NCI-H146 (cell line): ENCODE measurements at places on chromosomes 16 and 17.

GRCh38 chr16:11392041-11392581 is 46.9 kb downstream of the RMI2 start:
- DNase-seq: no peak

- DNase-seq: no peak
Measured at GRCh38 chr17:66514227-66514806, 211.9 kb downstream of the PRKCA start.

GRCh38 chr17:73801455-73802100 is 157.3 kb upstream of the SDK2 start:
- no peak for DNase-seq

GRCh38 chr17:48718227-48718760 is 4.0 kb downstream of the PRAC1 start:
- DNase-seq: no peak

- peak; percentile 67 for DNase-seq
Measured at GRCh38 chr16:3170440-3171180, 17.4 kb upstream of the OR1F1 start.

DNA sequence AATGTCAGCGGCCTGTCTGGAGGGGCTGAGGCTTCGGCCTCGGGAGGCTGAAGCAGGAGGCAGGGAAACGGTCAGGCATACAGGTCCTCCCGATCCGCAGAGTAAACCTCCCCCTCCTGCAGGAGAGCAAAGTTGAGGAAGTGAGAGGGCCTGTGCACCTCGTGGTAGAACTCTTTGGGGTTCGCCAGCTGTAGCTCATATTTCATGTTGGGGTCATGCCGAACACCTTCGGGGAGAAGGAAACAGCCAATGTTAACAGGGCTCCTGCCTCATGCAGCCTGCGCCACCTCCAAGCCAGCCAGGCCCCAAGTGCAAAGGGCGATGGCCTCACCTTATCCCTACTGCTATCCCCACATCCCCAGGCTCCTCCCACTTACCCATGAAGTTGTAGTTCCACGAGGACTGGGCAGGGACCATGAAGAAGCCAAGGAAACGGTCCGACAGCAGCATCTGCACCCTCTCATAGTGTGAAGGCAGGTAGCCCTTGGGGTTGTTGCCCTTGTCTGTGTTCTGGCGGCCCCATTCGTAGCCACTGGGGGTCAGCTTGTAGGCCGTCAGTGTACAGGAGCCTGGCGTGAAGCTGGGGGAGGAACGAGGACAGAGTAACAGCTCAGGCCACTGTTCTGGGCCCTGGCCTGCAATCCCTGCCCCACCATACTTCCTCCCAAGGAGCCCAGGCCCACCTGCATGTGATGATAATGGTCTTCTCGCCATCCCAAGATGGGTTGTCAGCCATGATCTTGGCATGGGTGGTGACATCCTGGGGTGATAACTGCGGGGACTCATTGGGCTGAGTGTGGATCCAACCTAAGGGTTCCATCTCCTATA is 1.3 kb upstream of the RILP start:
- DNase-seq: no peak

DNA sequence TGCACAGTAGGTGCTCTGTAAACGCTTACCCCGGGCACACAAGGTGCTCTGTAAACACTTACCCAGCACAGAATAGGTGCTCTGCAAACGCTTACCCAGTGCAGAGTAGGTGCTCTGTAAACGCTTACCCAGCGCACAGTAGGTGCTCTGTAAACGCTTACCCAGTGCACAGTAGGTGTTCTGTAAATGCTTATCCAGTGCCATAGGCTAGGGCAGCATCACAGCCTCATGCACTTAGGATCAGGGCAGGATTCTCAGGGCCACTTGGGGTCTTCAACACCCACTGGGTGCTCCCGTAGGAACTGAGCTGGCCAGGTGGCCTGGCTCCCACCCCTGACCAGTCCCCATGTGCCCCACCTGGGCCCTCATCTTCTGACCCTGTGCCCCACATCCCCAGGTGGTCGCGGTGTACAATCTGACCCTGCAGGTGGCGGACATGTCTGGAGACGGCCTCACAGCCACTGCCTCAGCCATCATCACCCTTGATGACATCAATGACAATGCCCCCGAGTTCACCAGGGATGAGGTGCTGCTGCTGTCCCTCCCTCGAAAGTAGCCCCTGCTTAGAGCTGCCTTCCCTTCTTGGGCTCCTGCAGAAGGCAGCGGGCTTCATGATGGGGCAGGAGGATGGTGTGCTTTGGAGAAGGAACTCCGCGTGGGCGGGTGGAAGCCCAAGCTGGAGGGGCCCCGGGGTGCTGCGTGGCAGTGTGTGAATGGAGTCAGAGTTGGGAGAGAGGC is 13.1 kb downstream of the SLC22A31 start:
- peak; percentile 42 for DNase-seq
